Stimulated activated naive CD8-positive, alpha-beta T cell treated with anti-CD3 and anti-CD28 coated beads, Interleukin-15, Interleukin-2, amounts not matched to agents 100 U/mL and 50 U/mL, for 24 hours (primary cell): ENCODE measurements at places on chromosomes 7 and 10.

DNA sequence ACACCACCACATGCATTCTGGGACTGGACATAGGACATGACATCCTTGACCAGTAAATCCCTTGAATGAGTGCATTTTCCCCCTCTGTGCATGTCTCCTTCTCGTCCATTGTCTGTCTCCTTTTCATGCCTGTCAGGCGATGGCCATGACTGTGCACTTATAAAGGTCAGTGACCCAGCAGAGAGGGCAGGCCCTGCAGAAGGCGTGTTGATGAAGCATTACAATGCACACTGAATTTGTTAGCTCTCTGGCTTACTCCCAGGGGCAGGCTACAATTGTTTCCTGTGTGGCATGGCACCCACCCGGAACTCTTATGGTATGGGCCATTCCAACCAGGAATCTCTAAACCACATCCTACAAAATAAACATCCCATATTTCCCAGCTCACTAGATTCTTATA is 71.1 kb downstream of the SAMD9 start:
- no peak for DNase-seq

DNA sequence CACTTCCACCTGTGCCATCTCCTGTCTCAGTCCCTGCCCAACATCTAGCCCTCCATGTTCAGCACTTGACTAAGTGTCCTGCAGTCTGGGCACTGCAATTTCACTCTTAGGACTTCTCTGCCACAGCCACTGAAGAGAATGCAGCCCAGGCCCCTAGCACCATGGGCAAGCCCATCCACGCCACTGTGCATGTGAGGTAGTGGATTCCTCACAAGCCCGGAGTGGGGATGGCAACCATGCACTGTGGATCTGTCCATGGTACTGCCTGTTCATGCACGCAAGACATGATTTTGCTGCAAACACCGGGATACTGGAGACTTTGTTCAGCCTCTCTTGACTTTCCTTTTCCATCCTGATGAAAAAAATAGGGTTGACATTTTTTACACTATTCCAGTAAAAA is 12.3 kb downstream of the DDC start:
- no peak for DNase-seq

DNA sequence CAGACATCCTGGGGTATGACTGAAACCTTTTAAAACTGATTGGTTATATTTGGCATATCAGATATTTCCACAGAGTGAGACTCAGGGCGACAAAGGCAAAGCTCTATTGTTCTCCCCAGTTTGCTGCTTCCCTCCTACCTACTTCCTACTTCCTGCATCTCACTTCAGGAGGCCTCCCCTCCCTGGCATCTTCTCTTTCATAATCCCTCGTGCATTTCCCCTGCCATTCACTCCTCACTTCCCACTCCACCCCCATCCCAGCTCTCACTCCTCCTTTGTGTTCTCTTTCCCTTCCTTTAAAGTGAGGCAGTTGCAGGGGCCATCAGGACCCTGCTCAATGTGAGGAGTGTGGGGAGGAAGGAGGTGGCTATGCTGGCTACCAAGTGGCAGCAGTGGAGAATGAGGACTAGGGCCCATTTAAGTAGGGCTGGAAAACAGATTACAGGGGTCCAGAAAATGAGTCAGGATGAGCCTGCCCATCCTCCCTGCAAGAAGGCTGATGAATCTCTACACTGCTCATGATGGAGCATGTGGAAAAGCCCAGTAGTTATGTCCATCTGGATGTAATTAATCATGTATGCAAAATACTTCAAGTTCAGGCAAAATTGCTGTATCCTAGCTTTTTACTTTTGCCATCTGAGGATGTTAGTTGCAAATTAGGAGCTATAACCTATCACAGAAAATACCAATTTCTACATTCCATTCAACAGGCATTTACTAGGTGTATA is 311.8 kb upstream of the IMMP2L start:
- no peak for DNase-seq

DNA sequence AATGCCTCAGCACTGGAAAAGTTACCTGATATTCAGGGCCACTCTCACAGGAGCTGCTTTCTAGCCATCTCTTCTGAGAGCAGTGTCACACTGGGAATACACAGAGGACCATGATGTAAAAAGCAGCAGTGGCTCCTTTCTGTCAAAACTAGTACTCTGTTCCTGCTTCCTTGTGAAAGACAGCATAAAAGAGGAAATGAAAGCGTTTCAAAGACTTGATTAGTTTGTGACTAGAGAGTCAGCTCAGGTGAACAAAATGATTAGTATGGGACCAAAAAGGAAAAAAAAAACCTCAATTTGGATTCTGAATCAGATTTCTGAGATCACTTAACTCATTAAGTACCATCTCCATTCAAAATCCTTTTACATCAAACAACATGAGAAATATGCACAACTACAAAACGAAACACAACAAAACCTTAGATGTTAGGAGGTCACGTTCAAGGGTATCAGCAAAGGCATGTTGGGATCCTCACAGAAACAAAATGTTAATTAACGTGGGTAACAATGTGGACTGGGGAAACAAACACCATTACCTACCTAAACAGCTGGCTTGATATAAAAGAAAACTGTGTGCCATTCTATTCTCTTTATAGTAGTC is 103.7 kb downstream of the MACC1 start:
- no peak for DNase-seq

- no peak for DNase-seq
Measured at GRCh38 chr10:109912335-109913281, 10.7 kb downstream of the XPNPEP1 start.

- DNase-seq: no peak
Measured at GRCh38 chr10:99656199-99657064, 2.9 kb upstream of the ENTPD7 start.

DNA sequence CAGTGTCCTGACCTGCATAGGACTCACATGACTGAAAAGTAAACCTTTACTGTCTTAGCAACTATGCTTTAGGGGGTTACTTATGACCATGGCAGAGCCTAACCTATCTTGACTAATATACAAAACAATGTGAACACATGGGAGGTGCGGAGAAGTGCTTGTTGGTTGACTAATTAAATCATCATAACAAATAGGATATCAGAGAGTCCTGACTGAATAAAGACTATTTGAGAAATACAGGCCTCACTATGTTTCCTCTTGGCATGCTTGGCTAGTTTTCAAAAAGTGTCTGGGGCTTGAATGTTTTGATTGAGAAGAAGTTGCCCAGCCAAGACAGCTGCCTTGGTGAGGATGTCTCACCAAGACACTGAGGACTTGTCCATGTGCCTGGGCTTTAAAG is 104.4 kb upstream of the PHYHIPL start:
- DNase-seq: no peak

- no peak for DNase-seq
Measured at GRCh38 chr10:70804421-70804808, 11.3 kb upstream of the SGPL1 start.

GRCh38 chr10:92342796-92343195 is 51.8 kb downstream of the MARCHF5 start:
- DNase-seq: no peak

DNA sequence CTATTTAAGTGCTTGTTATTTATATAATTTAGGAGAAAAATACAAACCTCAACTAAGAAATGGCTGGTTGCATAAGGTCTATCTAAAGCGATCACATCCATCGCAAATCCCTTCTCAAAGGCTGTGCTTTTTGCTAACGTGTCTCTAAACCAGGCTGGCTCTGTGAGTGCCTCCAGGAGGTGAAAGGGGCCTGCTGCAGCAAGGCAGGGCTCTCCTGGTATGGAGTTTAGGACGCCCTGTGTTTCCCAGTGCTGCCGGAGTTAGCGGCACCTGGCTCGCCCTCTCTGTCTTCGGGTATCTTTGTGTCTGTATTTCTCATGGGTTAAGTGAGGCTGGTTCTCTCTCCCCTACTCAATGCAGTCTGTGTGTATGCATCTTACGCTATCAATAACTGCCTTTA is 68.4 kb upstream of the ATP6V0A4 start:
- no peak for DNase-seq

DNA sequence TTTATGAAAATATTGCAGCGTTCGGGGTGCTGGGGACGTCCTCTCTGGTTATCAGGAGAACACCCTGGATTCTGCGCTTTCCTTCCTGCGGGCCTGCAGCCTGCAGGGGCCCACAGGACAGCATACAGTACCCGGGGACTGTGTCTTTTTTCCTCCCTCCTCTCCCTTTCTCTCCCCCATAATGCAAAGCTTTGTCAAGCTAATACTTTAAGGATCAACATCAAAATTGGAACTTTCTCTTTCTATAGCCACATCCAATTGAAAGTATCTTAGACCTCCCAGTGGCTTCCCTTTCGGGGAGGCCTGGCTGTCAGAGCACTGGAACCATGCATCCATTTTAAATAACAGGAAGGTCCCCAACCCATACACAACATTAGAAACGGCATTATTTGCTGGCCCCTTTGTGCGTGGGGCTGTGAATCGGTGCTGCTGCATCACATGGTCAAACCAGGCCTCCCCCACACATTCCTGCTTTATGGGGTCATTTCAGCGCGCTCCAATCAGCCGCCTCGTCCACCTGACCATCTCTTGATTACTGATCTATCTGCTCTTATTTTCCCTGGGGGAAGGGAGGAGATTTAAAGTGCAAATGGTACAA is 505.1 kb downstream of the DNAJB6 start:
- no peak for DNase-seq

DNA sequence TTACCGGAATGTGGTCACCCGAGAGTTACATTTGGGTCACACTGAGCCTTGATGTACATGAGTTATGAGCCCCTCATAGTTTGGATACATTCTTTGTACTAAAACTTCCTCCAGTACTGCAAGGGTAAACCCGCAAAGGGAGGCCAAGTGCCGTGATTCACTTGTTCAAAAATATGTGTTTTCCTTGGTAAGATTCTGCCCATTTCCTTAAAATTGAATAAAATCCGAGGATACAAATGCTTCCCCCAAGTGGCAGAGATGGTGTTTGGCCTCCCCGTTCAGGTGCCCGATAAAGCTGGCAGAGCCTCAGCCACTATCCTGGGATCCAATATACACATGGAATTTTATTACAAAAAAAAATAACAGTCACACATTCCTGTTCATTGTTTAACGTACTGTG is 268.3 kb downstream of the DIP2C start:
- DNase-seq: no peak

DNA sequence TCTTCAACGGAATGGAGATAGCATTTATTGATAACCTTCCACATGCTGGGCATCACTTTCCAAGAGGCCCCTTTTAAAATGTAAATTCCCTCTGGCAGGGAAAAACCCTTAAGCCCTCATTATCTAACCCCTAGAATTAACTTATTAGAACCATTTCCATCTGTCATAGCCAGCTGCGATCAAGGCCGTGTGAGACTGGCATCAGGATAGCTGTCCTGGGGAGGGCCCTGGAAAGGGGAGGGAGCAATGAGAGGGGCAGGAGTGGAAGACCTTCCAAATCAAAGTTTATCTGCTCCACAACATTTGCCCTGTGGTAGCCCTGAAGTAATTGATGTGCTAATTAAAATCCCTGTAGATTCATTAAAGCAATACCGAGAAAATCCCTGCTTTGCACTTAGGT is 45.0 kb upstream of the JAZF1 start:
- DNase-seq: no peak

DNA sequence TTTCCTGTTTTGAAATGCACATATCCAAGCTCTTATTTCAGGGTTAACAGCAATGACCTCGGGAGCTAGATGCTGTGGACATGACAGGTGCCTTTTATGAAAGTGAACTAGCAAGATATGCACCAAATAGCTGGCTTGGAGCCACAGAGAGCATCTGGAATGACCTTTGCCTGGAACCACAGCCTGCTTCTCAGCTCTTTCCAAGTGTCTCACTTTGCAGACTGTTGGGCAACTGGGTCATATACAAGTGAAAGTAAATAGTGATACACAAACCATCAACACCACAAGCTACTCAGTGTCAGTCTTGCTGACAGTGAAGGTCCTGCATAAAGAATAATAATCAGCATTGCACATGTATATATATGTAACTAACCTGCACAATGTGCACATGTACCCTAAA is 183.5 kb downstream of the RNF133 start:
- DNase-seq: no peak

GRCh38 chr10:5070648-5071410 is 23.4 kb upstream of the AKR1C3 start:
- DNase-seq: no peak

DNA sequence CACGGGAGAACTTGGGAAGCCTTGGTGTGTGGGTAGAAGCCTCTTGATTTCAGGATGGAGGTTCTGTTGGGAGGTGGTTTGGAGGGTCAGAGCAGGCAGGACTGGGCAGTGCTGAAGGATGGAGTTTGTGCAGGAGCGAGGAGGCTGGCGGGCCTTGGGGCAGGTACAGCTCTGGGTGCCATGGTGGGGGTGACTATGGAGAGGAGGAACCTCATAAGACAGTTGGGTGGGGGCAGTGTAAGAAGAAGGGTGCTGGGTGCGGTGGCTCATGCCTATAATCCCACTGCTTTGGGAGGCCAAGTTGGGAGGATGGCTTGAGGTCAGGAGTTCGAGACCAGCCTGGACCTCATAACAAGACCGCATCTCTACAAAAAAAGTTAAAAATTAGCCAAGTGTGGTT is 54.7 kb upstream of the GTF2IRD1 start:
- DNase-seq: no peak

DNA sequence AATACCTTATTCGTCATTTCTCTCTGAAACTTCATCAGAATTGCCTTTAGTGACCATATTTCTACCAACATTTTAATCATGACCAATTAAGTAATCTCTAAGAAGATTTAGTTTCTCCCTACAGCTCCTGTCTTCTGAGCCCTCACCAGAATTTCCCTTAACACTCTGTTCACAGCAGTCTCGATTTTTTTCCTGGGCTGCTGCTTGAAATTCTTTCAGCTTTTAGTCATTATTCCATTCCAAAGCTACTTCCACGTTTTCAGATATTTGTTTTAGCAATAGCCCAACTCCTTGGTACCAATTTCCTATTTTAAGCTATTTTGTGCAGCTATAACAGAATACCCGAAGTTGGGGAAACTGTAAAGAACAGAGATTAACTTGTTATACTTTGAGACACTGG is 192.4 kb upstream of the DKK1 start:
- DNase-seq: no peak

- no peak for DNase-seq
Measured at GRCh38 chr10:29532256-29532878, 102.4 kb downstream of the SVIL start.

- no peak for DNase-seq
Measured at GRCh38 chr7:110544194-110544593, 546.7 kb upstream of the LRRN3 start.

- no peak for DNase-seq
Measured at GRCh38 chr7:110224643-110225042, 866.3 kb upstream of the LRRN3 start.

- DNase-seq: no peak
Measured at GRCh38 chr7:111887734-111888133, 318.5 kb downstream of the DOCK4 start.

- no peak for DNase-seq
Measured at GRCh38 chr10:3057946-3058345, 9.4 kb upstream of the PFKP start.

DNA sequence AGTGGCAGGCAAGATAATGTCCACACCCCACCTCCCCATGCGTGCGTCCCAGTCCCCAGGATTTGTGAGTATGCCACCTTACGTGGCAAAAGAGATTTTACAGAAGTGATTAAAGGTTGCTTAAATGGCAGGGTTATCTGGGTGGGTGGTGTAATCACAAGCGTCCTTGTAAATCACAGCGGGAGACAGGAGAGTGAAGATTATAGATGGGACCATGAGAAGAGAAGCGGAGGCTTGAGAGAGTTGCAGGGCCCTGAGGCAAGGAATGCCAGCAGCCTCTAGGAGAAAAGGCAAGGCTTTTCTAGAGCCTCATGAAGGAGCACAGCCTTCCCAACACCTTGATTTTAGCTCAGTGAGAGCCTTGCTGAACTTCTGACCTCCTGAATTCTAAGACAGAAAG is 10.2 kb downstream of the ZRANB1 start:
- no peak for DNase-seq

- no peak for DNase-seq
Measured at GRCh38 chr10:88108115-88108610, 244.7 kb downstream of the PTEN start.
